ENCODE measurements at places on chromosomes 12 and 14. TPM values are rescaled to one million over a fixed set of nuclear protein-coding genes. Genes with fewer than 3 reads are reported as not detected.
A peak's percentile ranks its signal among the peaks of the same experiment; 100 is the strongest.

DNA sequence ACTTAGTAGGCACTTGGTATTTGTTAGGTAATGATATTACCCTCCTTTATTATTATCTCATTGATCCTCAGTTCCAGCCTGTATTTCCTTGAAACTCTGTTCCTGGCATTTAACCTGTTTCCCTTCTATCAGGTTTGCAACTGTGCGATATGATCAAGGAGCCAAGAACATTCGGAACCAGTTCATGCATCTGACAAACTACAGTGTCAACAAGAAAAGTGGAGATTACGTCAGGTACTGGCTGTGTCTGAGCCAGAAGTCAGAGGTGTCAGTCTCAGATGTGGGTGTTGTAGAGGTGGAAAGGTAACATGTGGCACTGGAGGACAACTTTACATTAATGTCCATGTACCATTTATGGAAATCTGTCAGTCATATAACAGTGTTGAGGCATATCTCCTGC, 56.7 kb downstream of the TTLL5 start:
- no peak for DNase-seq

DNA sequence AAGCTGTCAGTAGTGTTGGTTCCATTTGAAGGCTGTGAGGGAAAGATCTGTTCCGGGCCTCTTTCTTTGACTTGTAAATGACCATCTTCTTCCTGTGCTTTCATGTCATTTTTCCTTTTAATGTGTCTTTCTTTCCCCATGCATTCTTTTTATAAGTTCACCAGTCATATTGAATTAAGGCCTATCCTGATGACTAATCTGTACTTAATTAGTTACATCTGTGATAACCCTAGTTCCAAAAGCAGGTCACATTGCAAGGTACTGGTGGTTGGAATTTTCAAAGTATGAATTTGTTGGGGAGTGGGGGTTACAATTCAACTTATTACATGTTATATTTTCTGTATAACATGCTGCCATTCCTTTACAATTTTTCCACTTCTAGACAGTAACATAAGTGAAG, 1642.1 kb upstream of the FLRT2 start:
- no peak for DNase-seq

- DNase-seq: peak; percentile 63
Measured at GRCh38 chr12:48999371-49000131, at the start of gene DDN. Gene DDN, minus strand, starts transcription at chr12:48999375. Its CDS starts 88 bp downstream, at chr12:48999287.

DNA sequence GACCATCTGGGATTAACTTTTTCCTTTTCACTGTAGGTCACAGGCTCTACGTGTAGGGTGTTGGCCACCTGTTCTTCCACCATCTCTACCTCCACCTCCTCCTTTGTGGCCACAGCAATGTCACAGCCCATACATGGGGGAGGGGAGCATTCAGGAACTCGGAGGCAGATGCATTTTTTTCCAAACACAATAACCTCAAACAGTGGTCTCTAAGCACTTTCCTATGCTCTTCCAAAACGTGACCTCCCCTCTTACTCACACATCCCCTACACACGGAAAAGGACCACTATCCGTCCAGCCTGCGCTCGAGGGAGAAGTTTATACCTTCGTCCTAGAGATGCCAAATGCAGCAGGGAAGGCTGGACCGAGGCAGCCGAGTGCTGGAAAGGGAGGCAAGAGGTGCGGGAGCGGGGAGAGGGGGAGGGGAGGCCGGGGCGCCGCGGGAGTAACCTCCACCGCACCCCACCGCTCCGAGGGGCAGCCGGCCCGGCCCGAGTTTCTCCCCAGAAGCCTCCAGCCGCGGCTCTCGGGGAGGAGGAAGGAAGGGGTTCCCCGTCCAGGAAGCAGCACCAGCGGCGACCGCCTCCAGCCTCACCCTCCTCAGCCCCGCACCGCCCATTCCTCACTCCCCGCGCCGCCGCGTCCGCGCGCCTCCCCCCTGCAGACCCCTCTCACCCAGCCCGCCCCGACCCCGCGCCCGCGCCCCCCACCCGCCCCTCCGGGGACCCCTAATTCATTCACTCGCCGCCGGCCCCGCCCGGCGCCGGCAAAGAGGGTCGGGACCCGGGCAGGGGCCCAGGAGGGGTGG, 594 bp downstream of the KRAS start:
- DNase-seq: peak; percentile 64

PDZRN4 gene
- total RNA-seq: not detected
